ENCODE measurements at places on chromosomes 3 and 15. TPM values are rescaled to one million over a fixed set of nuclear protein-coding genes. Genes with fewer than 3 reads are reported as not detected.

The GOLGA6A gene
- 0.12 TPM for total RNA-seq

The LRRC31 gene
- not detected for total RNA-seq

The RGMA gene
- total RNA-seq: 0.31 TPM

The FBXO45 gene
- 7.1 TPM for total RNA-seq

The MYO5C gene
- 6.9 TPM for total RNA-seq

The C2CD4A gene
- 0.10 TPM for total RNA-seq

The CCNB2 gene
- 93.6 TPM for total RNA-seq

The BLOC1S6 gene
- total RNA-seq: 15.0 TPM

The RASGRF1 gene
- total RNA-seq: 0.34 TPM

The SEMA7A gene
- 1.3 TPM for total RNA-seq

The SAMD7 gene
- total RNA-seq: not detected

The IL16 gene
- not detected for total RNA-seq

The SMCO1 gene
- total RNA-seq: not detected

The TERB2 gene
- total RNA-seq: not detected

The VPS39 gene
- total RNA-seq: 19.0 TPM

The RAF1 gene
- total RNA-seq: 63.7 TPM

The MST1 gene
- total RNA-seq: 1.9 TPM

The LRTM1 gene
- not detected for total RNA-seq

The GLDN gene
- total RNA-seq: not detected

The DAPK2 gene
- 4.7 TPM for total RNA-seq

The CHRNB4 gene
- total RNA-seq: 1.4 TPM

The THBS1 gene
- 50.8 TPM for total RNA-seq

The MYH15 gene
- 0.08 TPM for total RNA-seq

The TIMP4 gene
- total RNA-seq: 13.6 TPM

The CDCP1 gene
- total RNA-seq: 10.0 TPM

The WNT5A gene
- total RNA-seq: 1.2 TPM

The GOLGA6L7 gene
- total RNA-seq: not detected

The BTLA gene
- not detected for total RNA-seq

The CLPX gene
- total RNA-seq: 44.0 TPM

The ISLR gene
- 0.50 TPM for total RNA-seq

The EFCC1 gene
- total RNA-seq: not detected

The KIF23 gene
- total RNA-seq: 79.7 TPM

The HCLS1 gene
- 0.08 TPM for total RNA-seq

The MRAS gene
- total RNA-seq: 8.8 TPM

The MYZAP gene
- 1.3 TPM for total RNA-seq

The HIGD2B gene
- not detected for total RNA-seq

The PRSS50 gene
- not detected for total RNA-seq

The DOCK3 gene
- 0.36 TPM for total RNA-seq

The TRIP4 gene
- total RNA-seq: 27.8 TPM

The TNFAIP8L3 gene
- 34.7 TPM for total RNA-seq

The NR2E3 gene
- 0.31 TPM for total RNA-seq

The MESP2 gene
- total RNA-seq: 0.24 TPM

The P2RY14 gene
- total RNA-seq: not detected
